Activated T-cell treated with anti-CD3 and anti-CD28 coated beads for 24 hours (primary cell): ENCODE measurements at places on chromosomes 1 and 21.

- no peak for DNase-seq
Measured at GRCh38 chr1:24096009-24096738, 15.8 kb downstream of the MYOM3 start.

- no peak for DNase-seq
Measured at GRCh38 chr1:68230484-68230802, 1.9 kb downstream of the WLS start.

GRCh38 chr1:4674117-4674516 is 19.7 kb downstream of the AJAP1 start:
- no peak for DNase-seq

- no peak for DNase-seq
Measured at GRCh38 chr1:204730826-204731459, 45.4 kb upstream of the LRRN2 start.

- no peak for DNase-seq
Measured at GRCh38 chr1:22325531-22326371, 125.9 kb upstream of the ZBTB40 start.

DNA sequence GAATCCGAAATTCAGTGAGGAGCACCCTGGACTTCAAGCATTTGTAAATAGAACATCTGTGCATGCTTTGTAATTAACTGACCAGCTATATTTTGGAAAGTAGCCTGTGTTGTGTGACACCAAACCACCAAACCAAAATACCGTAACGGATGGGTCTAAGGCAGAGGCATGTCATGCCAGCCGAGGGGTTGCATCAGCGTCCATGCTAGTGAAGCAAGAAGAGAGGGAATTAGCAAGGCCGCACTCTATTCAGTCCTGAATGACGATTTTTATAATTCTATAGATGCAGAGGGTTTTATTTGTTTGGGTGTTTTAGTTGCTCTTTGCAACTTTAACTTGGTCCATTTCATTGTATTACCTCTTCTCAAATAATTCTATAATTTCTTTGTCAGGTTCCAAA is 116.8 kb upstream of the SMYD2 start:
- no peak for DNase-seq

GRCh38 chr1:60921175-60921574 is 161.2 kb upstream of the NFIA start:
- DNase-seq: no peak

DNA sequence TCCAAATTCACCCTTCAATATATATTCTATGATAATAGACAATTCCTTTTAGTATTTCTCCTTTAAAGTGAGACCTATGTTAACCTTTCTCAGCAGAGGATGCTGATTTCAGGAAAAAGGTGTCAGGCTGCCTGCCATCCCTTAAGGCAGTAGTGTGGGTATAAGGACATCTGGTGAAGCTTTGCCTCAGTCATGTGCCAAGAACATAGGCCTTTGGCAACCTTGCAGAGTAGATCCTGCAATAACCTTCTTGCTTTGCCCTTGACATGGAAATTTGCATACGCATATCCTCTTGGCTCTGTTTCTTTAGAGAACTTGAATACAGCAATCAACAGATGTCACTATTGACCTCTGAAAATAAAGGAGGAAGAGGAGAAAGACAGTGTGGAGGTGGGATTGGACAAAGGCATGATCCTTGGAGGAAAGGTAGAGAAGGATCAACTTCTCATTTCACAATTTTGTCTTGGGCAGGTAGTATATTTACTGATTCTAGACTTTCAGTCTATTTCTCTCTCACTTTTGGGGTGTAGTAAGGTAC is 21.1 kb upstream of the ZRANB2 start:
- DNase-seq: no peak

- no peak for DNase-seq
Measured at GRCh38 chr1:51516649-51517158, 2.4 kb downstream of the EPS15 start.

GRCh38 chr1:44531785-44532566 is 126.9 kb downstream of the RNF220 start:
- DNase-seq: no peak

DNA sequence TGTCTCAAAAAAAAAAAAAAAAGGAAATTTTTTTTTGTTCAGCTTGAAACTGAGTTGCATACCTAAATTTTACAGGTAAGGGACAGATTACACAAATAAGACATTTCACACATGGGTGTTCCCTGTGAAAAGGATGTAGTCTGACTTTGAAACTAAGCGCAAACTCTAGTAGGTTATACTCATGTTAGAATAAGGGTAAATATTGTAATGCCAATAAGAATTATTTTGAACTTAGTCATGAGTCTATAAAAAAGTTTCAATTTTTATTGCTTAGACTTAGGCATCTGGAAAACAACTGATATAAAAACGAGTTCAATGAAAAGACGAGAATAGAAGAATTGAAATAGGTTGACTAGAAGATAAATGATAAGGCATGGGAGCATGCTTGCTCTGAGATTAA is 122.3 kb downstream of the HMCN1 start:
- DNase-seq: no peak

DNA sequence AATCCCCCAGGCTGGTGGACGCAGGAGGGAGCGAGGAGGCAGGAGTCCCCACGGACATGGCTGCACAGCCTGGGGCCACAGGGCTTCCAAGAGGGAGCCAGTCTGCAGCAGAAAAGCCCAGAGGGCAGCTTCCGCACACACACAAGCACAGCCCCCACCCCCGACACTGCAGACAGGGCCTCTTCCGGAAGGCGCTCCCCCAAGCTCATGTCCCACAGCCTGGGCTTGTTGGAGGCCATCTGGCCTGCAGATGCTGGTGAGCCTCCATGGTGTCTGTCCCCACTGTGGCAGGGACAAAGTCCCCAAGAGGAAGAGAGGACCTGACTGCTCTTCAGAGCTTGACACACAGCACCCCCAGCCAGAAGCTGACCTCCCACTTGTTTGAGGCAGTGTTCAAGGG is 13.4 kb upstream of the KIAA1614 start:
- no peak for DNase-seq

GRCh38 chr1:33641104-33641830 is 168.8 kb downstream of the ZSCAN20 start:
- DNase-seq: no peak

- no peak for DNase-seq
Measured at GRCh38 chr1:29256394-29256793, 20.1 kb downstream of the PTPRU start.

- no peak for DNase-seq
Measured at GRCh38 chr21:36689324-36689723, 9.6 kb upstream of the SIM2 start.

DNA sequence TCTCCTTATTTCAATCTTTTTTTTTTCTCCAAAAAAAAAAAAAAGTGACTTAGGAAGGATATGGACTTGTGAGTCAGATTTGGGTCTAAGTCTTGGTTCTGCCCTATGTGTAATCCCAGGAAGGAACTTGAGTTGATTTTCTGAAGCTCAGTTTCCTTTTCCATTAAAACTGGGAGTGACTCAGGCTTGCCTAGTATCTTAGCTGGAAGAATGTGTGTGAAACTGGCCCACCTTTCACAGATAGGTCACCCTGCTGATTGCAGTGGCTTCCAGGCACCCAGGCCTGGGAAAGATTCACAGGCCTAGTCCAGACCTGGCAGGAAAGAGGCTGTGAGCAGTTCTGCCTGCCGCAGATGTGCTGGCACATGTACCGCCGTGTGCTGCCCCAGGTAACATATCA is 218.3 kb upstream of the HOOK1 start:
- no peak for DNase-seq

- no peak for DNase-seq
Measured at GRCh38 chr1:205967554-205968335, 24.5 kb upstream of the SLC26A9 start.

DNA sequence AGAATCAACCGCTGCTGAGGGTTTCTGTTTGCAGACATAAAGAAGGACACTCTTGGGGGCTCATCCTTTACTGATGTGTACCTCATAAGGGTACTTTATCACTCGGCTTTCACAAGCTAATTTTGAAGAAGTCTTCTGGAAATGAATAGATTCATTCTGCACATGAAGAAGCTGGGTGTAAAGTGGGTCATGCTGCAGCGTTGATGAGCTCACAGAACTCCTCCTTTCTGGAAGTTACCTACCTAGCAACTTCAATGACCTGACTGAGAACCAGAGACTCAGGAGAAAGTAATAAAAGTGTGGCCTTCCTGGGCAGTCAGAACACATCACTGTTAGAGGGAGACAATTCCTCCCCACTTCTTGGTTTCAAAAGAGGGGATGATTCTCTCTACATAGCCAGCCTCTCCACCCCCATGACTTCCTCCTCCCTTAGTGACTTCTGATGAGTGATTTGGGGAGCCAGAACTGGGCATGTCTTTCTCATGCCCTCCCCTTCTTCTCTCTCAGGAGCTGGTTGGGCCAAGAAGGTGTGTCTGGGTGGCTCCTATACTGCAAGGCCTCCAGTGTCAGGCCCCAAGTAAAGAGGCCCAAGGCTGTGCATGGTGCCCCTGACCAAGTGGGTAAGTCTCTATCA is 27.0 kb downstream of the PCNX2 start:
- no peak for DNase-seq

- DNase-seq: no peak
Measured at GRCh38 chr1:68346188-68346808, 103.5 kb downstream of the RPE65 start.

GRCh38 chr21:45868086-45868485 is 113.5 kb upstream of the COL6A1 start:
- no peak for DNase-seq
